Muscle of leg (tissue), 16 donors: ENCODE measurements at places on chromosomes 7 and 10. TPM values are rescaled to one million over a fixed set of nuclear protein-coding genes. Genes with fewer than 3 reads are reported as not detected.

DNA sequence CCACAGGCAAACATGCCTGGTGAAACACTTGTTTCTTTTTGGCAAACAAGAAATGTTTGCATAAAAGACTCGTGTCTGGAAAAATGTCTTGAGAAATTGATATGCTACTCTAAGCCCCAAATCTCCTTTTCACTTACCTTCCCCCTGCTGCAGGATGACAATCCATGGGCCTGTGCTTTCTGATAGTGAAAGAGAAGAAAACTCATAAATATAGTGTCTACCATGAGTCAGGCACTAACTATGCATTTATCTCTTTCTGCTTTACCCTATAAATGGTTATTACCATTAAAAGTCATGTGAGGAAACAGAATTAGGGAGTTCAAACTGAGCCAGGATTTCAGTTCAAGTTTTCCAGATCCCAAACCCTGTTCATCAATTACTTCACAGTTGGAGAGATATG lies 6.6 kb upstream of the TARP start:
- H3K36me3 ChIP-seq: no peaks in the 10 kb centered on the region
- no peak for DNase-seq
- H3K27me3 ChIP-seq: no peaks in the 10 kb centered on the region
- H3K4me3 ChIP-seq: no peak overlapping the region
- no peaks in the 10 kb centered on the region for H3K4me1 ChIP-seq

- no peak overlapping the region for H3K27ac ChIP-seq
- no peaks in the 10 kb centered on the region for H3K4me1 ChIP-seq
- H3K4me3 ChIP-seq: no peak overlapping the region
- no peak for DNase-seq
Observed at GRCh38 chr7:31418928-31419327, 78.4 kb upstream of the NEUROD6 start.

Gene EBLN1
- 0.09 TPM for total RNA-seq

Gene CDH23
- total RNA-seq: 4.2 TPM

DNA sequence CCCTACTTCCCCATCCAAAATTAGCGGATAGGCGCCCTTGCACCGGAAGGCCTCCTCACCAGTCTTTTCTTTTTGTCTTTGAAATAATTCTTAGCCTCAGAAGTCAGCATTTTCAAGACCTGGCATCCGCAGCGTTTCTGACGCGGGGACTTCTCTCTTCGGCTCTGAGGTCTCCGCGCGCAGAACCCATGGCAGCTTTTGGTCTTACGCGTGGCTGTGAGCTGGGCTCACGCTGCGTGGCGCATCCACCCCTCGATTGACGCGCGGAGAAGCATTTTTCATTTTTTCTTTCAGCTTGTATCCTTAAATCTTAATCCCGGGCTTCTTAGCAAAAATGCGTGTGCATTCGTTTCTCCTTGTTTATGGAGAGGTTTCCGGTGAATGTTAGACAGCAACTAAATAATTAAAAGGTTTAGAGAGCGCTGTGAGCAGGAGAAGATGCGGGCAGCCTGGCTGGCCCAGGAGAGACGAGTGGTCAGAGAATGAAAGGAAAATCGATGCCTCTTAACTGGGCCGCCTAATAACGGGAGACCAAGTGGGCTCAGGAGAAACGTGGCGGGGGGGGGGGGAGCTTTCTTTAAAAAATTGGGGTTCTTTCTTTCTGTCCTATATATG lies 2.0 kb upstream of the GATA3 start:
- no peak overlapping the region for H3K27ac ChIP-seq
- no peaks in the 10 kb centered on the region for H3K36me3 ChIP-seq
- no peak for DNase-seq
- peaks cover 98% of the 10 kb centered on the region for H3K27me3 ChIP-seq

Gene FAM24B
- 2.3 TPM for total RNA-seq

Gene C7orf33
- 0.27 TPM for total RNA-seq

DNA sequence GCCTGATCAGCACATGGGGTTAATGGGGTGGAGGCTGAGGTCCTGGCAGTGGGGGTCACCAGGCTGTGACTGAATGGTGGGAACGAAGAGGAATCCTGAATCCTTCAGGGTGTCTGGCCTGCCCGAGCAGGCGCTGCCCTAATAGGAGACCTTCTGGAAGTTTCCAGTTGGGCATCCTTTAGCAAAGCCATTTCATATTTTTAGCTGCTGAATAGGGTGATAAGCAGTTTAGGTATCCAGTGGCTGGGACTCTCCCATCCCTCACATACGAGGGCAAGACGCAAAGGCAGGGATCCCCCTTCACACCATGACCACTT lies 159.3 kb downstream of the SH3PXD2A start:
- H3K27me3 ChIP-seq: peaks cover 29% of the 10 kb centered on the region
- no peaks in the 10 kb centered on the region for H3K36me3 ChIP-seq
- H3K4me1 ChIP-seq: peaks cover 31% of the 10 kb centered on the region
- DNase-seq: no peak
- H3K4me3 ChIP-seq: no peak overlapping the region
- H3K27ac ChIP-seq: no peak overlapping the region

GRCh38 chr7:109343678-109344077 lies 774.0 kb downstream of the DNAJB9 start:
- DNase-seq: no peak
- H3K27ac ChIP-seq: no peak overlapping the region
- no peaks in the 10 kb centered on the region for H3K4me1 ChIP-seq
- no peak overlapping the region for H3K4me3 ChIP-seq

DNA sequence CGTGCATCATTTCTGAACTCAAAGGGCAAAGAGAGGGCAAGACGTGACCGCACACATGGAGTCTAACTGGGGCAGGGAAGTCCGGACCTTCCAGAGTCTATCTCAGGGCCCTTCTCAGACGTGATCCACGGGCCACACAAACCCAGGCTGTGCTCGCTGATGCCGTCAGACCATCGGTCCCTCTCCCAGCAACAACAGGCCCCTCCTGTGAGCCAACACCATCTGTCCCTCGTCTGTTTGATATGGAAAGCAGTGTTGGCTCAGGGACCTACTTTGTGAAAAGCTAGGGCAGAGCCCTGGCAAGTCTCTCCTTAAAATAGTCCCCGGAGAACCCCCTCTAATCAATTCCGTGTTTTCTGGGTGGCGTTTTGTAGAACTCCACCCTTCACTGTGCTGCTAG lies 208.8 kb downstream of the TCERG1L start:
- H3K4me3 ChIP-seq: no peak overlapping the region
- H3K27me3 ChIP-seq: peaks cover 2% of the 10 kb centered on the region
- H3K27ac ChIP-seq: no peak overlapping the region
- DNase-seq: peak; percentile 31

DNA sequence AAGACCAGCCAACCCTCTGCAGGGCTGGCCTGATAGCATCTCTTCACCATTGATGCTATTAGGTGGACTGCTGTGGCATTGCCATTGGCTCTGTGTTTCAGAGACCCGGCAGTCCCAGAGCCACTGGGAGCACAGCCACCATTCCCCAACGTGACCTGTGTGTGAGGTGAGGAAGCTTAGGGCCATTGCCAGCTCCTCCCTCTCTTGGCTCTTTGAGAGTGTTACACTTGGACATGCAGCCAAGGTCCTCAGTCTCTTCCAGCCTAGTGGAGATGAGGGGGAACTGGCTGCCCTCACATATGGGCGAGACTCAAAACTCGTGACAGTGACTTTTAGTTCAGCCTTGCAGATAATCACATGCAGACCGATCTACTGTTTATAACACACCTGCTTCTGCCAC lies 39.3 kb upstream of the HMX3 start:
- H3K36me3 ChIP-seq: no peaks in the 10 kb centered on the region
- no peak overlapping the region for H3K4me3 ChIP-seq
- peaks cover 9% of the 10 kb centered on the region for H3K27me3 ChIP-seq
- no peak overlapping the region for H3K27ac ChIP-seq
- no peak for DNase-seq

GRCh38 chr7:91043924-91044645 lies 220.1 kb upstream of the FZD1 start:
- peaks cover 6% of the 10 kb centered on the region for H3K4me1 ChIP-seq
- H3K36me3 ChIP-seq: no peaks in the 10 kb centered on the region
- H3K27ac ChIP-seq: no peak overlapping the region
- H3K4me3 ChIP-seq: no peak overlapping the region
- no peaks in the 10 kb centered on the region for H3K27me3 ChIP-seq

Gene LLCFC1
- total RNA-seq: not detected

Gene METTL27
- total RNA-seq: 1.7 TPM

- no peak overlapping the region for H3K27ac ChIP-seq
- no peak for DNase-seq
- H3K36me3 ChIP-seq: no peaks in the 10 kb centered on the region
- no peak overlapping the region for H3K4me3 ChIP-seq
Observed at GRCh38 chr10:48416584-48417232, 110.2 kb downstream of the MAPK8 start.

DNA sequence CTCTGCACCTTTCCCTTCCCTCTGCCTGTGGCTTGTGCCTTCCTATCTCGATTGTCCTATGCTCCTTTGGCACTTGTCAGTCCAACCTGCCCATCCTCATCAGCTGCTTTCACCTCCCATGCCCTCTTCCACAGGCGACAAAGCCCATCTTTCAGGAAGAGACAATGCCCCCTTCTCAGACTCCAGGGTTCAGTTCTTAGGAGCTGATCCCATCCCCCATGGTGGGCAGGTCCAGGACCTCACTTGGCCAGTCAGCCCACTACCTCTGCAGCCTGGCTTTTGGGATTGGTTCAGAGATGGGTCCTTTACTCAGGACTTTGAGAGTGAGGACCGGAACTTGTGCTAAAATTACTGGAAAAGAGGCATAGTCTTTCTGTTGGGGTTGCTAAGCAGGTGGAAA lies 74.0 kb upstream of the NANOS1 start:
- no peaks in the 10 kb centered on the region for H3K27me3 ChIP-seq
- H3K36me3 ChIP-seq: no peaks in the 10 kb centered on the region
- DNase-seq: no peak
- H3K4me3 ChIP-seq: no peak overlapping the region

DNA sequence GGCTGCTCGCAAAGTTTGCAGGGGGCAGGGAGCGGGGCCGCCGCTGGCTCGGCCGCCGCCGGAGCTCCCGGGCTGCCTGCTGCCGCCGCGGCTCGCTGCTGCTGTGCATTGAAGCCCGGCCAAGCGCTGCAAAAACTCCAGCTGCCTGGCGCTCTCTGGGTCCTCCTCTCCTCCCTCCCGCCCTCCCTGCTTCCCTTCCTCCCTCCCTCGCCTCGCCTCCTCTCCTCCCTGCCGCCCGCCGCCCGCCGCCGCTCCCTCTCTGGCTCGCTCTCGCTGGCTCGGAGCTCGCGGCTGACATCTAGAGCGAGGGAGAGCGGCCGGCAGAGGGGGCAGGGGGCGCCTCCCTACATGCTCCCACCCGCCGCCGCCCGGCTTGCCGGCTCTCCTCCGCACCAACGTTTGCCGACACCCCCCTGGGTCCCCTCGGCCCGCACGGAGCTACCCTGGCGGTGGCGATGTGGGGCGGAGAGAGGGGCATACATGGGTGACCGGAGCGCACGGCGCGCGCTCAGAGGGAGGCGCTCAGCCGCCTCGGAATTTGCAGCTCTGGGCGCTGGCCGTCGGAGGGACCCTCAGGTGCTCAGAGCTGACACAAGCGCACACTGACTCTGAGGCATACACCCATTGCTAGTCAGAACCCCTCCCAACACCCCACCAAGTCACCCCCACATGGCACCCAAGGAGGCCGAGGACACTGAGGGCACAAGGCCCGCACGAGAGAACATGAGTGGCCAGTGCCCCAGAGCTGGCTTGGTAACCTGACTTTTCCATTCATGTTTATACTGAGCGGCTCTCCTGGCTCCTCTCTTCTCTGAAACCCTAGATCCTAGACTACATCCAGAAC lies 1.2 kb upstream of the PLXNA4 start:
- H3K27me3 ChIP-seq: peaks cover 60% of the 10 kb centered on the region
- H3K36me3 ChIP-seq: no peaks in the 10 kb centered on the region
- H3K27ac ChIP-seq: no peak overlapping the region
- no peak overlapping the region for H3K4me3 ChIP-seq

GRCh38 chr10:122348935-122349361 lies 25.6 kb upstream of the PLEKHA1 start:
- DNase-seq: no peak
- H3K4me1 ChIP-seq: no peaks in the 10 kb centered on the region
- H3K27ac ChIP-seq: no peak overlapping the region

Gene TNKS2
- total RNA-seq: 26.8 TPM

DNA sequence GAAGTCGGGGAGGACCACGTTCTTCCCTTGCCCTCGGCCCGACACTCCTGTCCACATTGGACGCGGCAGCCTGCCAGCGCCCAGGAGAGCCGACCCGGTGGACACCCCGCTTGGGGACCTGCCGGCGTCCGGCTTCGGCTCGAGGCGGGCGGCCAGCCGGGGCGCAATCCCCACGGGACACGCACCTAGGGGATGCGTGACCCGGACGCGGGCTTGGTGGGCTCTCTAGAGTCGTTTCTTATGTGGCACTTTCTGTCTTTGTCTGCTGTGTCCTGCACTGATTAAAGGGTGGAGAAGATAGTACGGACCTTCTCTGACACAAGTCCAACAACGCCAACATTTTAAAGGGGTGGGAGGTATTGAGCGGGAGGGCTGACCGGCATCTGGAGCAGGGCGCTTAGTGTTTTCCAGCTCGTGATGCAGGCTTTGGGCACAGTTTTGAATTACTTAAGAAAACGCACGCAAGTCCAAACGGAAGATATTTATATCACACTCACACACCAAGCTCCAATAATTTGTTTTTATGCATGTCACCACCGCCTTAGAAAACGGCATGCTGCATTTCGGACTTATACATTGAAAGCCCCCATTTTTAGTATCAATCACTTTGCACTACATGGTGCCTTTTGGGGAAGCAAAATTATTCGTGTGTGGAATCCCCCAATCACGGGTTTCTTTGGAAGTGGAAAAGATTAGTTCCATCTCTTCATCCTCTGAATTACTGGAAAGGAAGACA lies 3.9 kb upstream of the SPAG6 start:
- H3K4me3 ChIP-seq: peak overlapping the region; percentile 82
- H3K27me3 ChIP-seq: peaks cover 53% of the 10 kb centered on the region
- no peaks in the 10 kb centered on the region for H3K36me3 ChIP-seq

- H3K27ac ChIP-seq: no peak overlapping the region
- H3K4me1 ChIP-seq: no peaks in the 10 kb centered on the region
- no peaks in the 10 kb centered on the region for H3K27me3 ChIP-seq
- H3K36me3 ChIP-seq: no peaks in the 10 kb centered on the region
Observed at GRCh38 chr10:128642023-128642422, 515.8 kb upstream of the MKI67 start.

Gene AQP1
- 96.4 TPM for total RNA-seq

GRCh38 chr7:14432924-14433323 lies 443.5 kb upstream of the ETV1 start:
- no peaks in the 10 kb centered on the region for H3K4me1 ChIP-seq
- H3K27me3 ChIP-seq: no peaks in the 10 kb centered on the region
- DNase-seq: peak; percentile 70
- no peaks in the 10 kb centered on the region for H3K36me3 ChIP-seq
- H3K27ac ChIP-seq: no peak overlapping the region
- no peak overlapping the region for H3K4me3 ChIP-seq

DNA sequence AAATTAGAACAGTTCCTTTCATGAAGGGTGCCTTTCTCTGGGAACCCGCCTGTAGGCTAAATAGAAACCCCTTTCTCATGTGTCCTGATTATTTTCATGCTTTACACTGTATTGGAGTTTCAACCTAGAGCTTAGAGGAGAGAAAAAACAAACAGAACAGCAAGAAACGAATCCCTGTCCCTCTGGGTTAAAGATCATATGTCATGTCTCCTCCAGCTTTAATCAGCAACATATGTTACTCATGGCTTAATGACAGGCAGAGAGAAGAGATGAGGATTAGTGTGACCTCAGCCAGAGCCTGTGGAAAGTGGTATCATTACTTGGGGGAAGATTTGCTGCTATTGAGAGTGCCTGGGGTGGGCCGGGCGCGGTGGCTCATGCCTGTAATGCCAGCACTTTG lies 32.1 kb downstream of the CRCP start:
- no peak overlapping the region for H3K4me3 ChIP-seq
- DNase-seq: peak; percentile 94
- peaks cover 47% of the 10 kb centered on the region for H3K36me3 ChIP-seq
- H3K27me3 ChIP-seq: no peaks in the 10 kb centered on the region
- peak overlapping the region; percentile 8 for H3K27ac ChIP-seq
- peaks cover 34% of the 10 kb centered on the region for H3K4me1 ChIP-seq
